ENCODE measurements at places on chromosomes 11 and 22. TPM values are rescaled to one million over a fixed set of nuclear protein-coding genes. Genes with fewer than 3 reads are reported as not detected.

The ARHGEF12 gene
- total RNA-seq, result 167 TPM

The DLG2 gene
- total RNA-seq, result 42.4 TPM

The NXPE1 gene
- total RNA-seq, result not detected

The LMO2 gene
- 24.1 TPM for total RNA-seq

The RAG1 gene
- total RNA-seq, result 1.6 TPM

The CATSPERZ gene
- not detected for total RNA-seq

The EXT2 gene
- 95.3 TPM for total RNA-seq

The SCUBE2 gene
- total RNA-seq, result 121 TPM

The MS4A14 gene
- total RNA-seq, result 0.37 TPM

The GLYAT gene
- not detected for total RNA-seq

The OR5P2 gene
- 7.9 TPM for total RNA-seq

The CLCF1 gene
- total RNA-seq, result 2.7 TPM

The PMM1 gene
- total RNA-seq, result 8.8 TPM

The UBQLNL gene
- total RNA-seq, result 0.85 TPM

The CCDC87 gene
- not detected for total RNA-seq

The SLC37A2 gene
- 9.0 TPM for total RNA-seq

The CREB3L1 gene
- total RNA-seq, result 44.3 TPM

The SLC22A9 gene
- not detected for total RNA-seq
